Stimulated activated CD8-positive, alpha-beta memory T cell treated with anti-CD3 and anti-CD28 coated beads, Interleukin-7, amount 100 ng/mL, for 48 hours (primary cell): ENCODE measurements at places on chromosomes 1 and 21.
A peak's percentile ranks its signal among the peaks of the same experiment; 100 is the strongest.

DNA sequence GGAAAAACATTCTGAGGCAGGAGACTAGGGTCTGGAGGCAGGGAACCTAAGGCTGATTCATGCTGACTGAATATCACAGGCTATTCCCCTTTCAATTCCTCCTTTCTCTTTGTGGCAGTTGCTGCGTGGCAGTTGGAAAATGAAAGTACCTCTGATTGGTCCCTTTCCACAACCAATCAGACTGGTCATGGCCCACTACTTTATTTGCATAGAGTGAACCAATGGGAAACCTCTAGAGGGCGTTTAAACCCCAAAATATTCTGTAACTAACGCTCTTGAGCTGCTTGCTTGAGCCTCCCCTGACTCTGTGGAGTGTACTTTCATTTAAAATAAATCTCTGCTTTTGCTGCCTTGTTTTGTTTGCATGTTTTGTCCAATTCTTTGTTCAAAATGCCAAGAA lies 27.7 kb upstream of the VN1R5 start:
- no peak for DNase-seq

- DNase-seq, result no peak
Observed at GRCh38 chr1:167614851-167615250, 15.2 kb upstream of the RCSD1 start.

DNA sequence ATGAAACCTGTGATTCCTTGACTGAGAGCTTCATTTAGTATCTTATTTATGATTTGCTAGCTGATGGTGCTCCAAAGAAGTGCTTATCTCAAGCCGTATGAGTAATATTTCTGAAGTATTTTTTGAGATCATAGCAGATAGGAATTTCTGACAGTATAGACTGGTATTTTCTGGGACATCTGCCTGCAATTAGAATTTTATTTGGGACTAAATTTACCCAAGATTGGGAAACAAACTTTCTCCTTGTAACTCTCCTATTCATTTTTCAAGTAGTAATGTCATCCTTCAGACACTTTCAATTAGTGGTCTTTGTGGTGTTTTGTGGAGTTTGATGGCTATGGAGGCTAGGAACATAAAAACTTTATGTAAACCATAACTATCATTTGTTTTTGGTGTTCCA lies 597.2 kb upstream of the ZP4 start:
- no peak for DNase-seq

DNA sequence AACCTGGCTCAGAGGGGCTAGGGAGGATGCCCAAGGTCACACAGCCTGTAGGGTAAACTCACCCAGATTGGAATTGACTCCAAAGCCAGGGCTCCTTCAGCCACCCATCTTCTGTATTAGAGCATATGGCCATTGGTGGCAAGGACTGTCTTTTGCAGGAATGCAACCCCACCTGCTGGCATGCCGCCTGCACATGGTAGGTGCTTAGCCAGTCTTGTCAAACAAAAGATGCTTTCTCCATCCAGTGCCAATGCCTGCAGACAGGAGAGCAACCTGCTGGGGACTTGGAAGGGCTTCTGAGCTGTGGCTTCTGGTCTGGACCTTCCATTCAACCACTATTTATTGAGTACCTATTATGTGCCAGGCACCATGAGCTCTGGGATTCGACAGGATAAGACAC lies 95.3 kb upstream of the TMEM51 start:
- DNase-seq, result no peak

DNA sequence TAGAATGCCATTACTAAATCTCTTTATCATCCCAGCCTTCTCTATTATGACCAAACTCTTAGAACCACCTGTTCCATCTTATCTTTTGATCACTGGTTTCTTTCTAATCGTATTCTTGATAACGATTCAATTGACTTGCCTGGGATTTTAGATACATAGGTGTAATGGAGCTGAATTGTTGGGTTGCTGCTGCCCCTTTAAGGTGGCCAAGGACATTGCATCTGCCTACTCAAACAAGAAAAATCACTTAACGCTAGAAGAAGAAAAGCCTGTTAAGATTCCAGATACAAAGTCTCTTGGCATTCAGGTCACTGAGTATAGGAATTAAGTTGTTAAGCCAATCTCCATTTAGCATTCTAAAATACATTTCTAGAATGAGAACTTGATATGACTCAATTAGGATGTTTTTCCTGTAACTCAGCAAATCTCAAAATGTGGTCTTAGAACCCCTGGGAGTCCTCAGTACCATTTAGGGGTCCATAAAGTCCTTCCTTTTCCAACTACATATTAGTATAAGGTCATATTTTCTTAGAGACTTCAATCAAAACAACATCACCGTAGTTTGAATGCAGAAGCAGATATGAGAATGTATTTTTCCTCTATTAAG lies 12.4 kb downstream of the NEXN start:
- no peak for DNase-seq

DNA sequence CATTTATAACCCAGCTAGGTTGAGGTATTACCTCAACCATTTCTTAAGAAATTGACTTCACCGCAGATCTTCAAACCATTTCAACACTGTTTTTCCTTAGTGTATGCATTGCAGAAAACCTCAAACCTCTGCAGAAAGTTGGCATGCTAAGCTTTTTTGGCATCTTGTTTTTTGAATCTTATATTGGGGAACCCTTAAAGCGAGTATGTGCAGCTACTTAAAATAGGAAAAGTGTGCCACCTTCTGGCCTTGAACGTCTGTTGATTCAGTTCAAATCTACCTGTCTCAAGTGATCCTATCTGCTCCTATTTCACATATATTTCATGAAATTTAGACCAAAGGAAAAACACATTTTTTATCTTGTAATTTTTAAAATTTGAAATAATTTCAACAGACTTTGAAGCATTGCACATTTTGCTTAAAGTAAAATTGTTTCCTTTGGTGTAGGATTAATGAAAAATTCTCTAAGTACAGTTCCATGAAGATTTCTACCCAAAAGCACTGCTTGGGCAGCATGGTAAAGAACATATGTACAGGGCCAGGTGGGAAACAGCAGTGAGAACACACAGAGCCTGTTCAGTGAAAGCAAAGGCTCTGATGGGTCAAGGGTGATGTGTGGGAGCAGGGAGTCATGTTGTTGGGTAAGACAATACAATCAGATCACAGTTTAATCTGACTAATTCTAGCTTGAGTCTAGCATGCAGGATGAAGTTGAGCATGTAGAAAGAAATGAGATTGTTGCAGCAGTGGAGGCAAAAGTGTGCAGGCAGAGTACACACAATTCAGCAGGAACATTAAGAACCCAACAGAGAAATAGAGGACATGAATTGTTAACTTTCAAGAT lies 17.2 kb downstream of the HENMT1 start:
- DNase-seq, result peak; percentile 17
